GM23248 (cell line): ENCODE measurements at places on chromosomes 13 and 19.
A peak's percentile ranks its signal among the peaks of the same experiment; 100 is the strongest.

DNA sequence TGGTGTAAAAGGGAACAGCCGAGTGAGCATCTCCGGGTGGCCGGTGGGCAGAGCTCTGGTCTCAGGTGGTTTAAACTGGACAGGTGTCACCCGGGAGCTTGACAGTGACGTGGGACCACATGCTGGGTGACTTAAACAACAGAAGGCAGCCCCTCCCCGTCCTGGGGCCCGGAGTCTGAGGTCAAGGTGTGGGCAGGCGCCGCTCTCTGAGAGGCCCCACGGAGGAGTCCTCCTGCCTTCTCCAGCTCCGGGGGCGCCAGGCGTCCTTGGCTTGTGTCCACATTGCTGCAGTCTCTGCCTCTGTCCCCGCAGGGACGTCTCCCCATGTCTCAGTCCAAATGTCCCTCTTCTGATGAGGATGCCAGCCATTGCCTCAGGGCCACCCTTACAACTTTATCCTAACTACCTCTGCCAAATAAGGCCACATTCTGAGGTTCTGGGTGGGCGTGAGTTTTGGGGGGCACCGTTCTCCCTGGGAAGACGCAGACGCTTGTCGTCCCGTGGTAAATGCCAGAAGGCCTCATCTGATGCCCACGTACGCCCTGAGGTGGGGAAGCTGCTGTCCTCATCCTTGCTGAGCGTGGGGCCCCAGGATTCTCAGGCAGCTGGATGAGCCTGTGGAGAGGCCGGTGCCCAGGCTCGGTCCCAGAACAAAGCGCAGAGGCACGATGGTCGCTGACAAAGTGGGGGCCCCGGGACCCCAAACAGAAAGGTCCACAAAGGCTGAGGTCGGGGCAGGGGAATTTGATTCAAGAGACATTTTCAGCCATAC is 12.9 kb downstream of the GZMM start:
- DNase-seq, result no peak

DNA sequence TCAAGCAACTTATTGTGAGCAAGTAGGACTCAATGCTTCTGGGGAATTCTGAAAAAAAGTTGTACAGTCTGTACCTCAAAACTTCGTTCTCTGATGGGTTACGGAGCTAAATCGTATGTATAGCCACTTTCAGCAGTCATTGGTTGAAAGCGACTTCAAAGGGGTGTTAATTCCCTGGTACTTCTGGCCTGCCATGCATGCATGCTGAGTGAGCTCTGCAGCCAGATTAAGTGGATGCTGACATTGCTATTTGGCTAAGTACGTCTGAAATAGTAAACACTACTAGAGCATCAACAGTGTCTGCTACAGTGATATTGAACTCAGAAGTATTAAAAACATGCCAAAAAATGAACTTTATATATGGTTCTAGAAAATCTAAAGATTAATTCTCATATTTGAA is 1183.1 kb upstream of the PCDH20 start:
- DNase-seq, result no peak

- no peak for DNase-seq
Measured at GRCh38 chr13:81051873-81052272, 710.9 kb upstream of the SPRY2 start.

DNA sequence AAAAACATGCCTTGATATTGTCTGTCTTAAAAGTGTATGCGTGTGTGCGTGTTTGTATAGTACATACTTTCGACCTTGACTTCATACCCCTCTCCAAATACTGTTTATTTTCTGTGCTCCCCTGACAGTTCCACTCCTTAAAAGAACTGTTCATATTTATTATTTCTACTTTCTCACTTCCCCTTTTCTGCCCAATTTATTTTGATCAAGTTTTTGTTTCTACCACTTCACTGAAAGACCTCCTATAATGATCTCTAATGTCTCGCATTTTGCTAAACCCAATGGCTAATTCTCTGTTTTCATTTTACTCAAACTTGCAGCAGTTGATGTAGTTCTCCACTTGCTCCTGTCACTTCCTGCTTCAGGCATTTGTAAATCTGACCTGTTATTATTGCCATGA is 426.1 kb upstream of the KLF12 start:
- DNase-seq, result no peak

DNA sequence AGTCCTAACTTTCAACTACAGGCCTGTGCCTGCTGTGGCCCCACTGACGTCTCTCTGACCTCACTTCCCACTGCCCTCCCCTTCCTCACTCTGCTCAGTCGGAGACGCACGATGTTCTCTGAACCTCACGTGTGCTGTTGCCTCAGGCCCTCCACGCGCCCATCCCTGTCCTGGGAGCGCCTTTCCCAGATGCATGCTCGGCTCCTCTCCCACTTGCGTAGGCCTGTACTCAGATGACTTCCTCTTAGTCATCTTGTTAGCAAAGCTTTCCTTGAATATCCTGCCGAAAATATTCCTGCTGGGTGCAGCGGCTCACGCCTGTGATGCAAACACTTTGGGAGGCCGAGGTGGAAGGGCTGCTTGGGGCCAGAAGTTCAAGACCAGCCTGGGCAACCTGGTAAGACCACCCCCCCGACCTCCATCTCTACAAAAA is 9.3 kb upstream of the SYT5 start:
- peak; percentile 97 for DNase-seq

- peak; percentile 12 for DNase-seq
Measured at GRCh38 chr13:27665333-27665732, 43.6 kb downstream of the POLR1D start.

GRCh38 chr13:98409281-98409680 is 167.6 kb downstream of the STK24 start:
- DNase-seq, result no peak

- DNase-seq, result no peak
Measured at GRCh38 chr19:16519230-16519687, 23.0 kb downstream of the CHERP start.

DNA sequence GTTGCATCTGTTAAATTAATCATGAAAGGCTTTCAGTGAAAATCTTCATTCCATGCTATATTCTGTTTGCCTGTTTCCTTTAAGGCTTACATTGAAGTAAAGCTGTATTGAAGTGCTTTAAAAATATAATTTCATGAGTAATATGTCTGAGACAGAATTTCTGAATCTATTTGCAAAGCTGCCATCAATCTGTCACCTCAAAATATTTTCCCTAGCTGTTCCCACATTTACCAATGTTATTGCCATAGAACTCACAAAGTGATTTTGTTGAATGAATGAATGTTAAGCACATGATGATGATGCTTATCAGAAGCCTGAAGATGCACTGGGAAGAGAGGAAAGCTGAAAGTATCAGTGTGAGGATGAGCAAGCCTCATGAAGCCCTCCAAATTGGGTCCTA is 115.8 kb downstream of the NHLRC3 start:
- no peak for DNase-seq
